ENCODE measurements at places on chromosomes 16 and 17. TPM values are rescaled to one million over a fixed set of nuclear protein-coding genes. Genes with fewer than 3 reads are reported as not detected.

GRCh38 chr17:60164697-60165096 is 14.9 kb downstream of the CA4 start:
- no peaks in the 10 kb centered on the region for H3K36me3 ChIP-seq
- DNase-seq = peak; percentile 46
- no peaks in the 10 kb centered on the region for H3K4me1 ChIP-seq

GRCh38 chr16:82024316-82024715 is 10.7 kb upstream of the HSD17B2 start:
- H3K27me3 ChIP-seq = peaks cover 15% of the 10 kb centered on the region
- no peaks in the 10 kb centered on the region for H3K36me3 ChIP-seq
- no peak overlapping the region for H3K4me3 ChIP-seq

GRCh38 chr17:82276938-82277337 is 3.4 kb upstream of the CSNK1D start:
- H3K27ac ChIP-seq = no peak overlapping the region
- DNase-seq = no peak
- H3K4me3 ChIP-seq = no peak overlapping the region
- no peaks in the 10 kb centered on the region for H3K27me3 ChIP-seq
- peaks cover 3% of the 10 kb centered on the region for H3K36me3 ChIP-seq

GRCh38 chr17:29138184-29138955 is 41.8 kb downstream of the MYO18A start:
- no peaks in the 10 kb centered on the region for H3K4me1 ChIP-seq
- H3K27ac ChIP-seq = no peak overlapping the region
- H3K27me3 ChIP-seq = no peaks in the 10 kb centered on the region

DNA sequence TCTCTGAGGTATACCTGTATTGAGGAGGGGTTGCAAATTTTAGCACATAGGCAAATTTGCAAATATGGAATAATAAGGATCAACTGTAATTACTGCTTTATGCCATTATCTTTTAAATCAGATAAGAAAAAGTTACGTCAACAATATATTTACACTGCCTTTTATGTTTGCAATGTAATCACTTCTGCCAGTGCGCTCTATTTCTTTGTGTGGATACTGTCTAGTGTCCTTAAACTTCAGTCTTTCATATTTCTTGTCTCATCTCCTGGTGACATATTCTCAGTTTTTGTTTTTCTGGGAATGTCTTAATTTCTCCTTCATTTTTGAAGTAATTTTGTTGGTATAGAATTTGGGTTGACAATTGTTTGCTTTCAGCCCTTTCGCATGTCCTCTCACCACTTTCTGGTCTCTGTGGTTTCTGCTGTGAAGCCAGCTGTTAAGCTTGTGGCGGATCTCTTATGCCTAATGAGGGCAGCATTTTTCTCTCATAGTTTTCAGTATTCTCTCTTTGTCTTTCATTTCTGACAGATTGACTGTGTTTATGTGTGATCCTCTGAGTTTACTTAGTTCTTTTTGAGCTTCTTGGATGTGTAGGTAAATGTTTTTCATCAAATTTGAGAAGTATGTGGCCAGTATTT is 37.6 kb upstream of the ABCC11 start:
- no peak for DNase-seq
- no peaks in the 10 kb centered on the region for H3K4me1 ChIP-seq
- no peaks in the 10 kb centered on the region for H3K27me3 ChIP-seq
- no peak overlapping the region for H3K27ac ChIP-seq

FZD2 gene
- total RNA-seq = 42.1 TPM

GRCh38 chr17:42019509-42020404 is at the start of gene NKIRAS2:
NKIRAS2 (plus strand) TSS chr17:42020090; CDS start chr17:42021578, 1,488 bp downstream.
- H3K36me3 ChIP-seq = peaks cover 39% of the 10 kb centered on the region
- peak within 1 kb of the TSS; percentile 42 for H3K27ac ChIP-seq
- H3K4me3 ChIP-seq = peak within 1 kb of the TSS; percentile 92
- peak; percentile 99 for DNase-seq

DNA sequence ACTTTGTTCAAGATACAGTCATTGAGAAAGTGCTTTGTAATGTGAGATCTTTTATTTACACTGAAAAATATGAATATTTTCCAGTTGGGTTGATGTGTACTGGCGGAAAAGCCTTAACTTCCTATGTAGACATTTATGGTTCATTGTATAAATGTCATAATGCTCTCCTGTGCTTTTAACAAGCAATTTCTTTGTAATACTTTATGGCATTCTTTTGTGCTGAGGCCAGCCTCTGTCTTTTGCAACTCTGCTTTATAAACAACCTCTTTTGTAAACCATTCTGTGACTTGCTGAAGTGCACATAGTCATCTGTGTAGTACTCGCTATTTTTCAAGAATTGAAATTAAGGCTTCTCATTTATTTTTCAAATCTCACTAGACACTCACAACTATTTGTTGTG is 291.2 kb downstream of the CDH11 start:
- H3K4me1 ChIP-seq = no peaks in the 10 kb centered on the region
- H3K27me3 ChIP-seq = no peaks in the 10 kb centered on the region
- H3K27ac ChIP-seq = no peak overlapping the region
- no peaks in the 10 kb centered on the region for H3K36me3 ChIP-seq
- DNase-seq = no peak

DNA sequence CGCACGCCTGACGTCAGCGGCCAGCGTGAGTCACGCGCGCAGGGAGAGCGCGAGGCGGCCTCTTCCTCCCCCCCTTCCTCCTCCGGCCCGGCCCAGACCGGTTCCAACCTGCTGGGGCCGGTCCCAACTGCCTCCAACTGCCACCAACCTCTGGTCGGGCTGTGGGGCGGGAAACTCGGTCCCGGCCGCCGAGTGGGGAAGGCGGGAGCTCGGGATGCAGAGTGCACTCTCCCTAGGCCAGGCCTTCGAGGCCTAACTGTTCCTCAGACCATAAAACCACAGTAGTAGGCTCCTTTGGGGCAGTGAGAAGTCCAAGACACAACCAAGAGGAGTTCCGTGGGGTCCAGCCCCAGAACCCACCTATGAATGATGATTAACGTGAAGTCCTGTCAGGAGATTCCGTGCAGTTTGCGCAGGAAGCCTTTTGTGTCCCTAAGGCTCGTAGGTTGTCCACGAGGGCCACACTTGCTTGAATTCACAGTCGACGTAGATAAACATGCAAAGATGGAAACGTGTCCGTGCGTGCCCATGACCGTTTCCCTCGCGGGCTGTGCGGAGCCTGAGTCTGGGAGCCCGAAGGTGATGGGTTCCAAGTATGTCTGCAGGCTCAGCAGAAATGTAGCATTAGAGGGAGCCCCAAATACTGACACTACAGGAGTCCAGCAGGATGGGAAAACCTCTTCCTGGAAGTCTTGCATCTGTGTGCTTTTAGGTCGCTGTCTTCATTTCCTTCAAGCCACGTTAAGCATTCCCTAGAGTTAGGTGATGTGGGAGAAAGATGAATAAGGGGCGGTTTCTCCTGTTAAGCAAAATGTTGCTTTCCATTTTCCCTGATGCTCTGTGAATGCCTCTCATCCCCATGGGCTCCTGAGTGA is 647 bp downstream of the UNK start:
- no peaks in the 10 kb centered on the region for H3K36me3 ChIP-seq
- H3K27ac ChIP-seq = peak overlapping the region; percentile 95
- H3K27me3 ChIP-seq = no peaks in the 10 kb centered on the region

DNA sequence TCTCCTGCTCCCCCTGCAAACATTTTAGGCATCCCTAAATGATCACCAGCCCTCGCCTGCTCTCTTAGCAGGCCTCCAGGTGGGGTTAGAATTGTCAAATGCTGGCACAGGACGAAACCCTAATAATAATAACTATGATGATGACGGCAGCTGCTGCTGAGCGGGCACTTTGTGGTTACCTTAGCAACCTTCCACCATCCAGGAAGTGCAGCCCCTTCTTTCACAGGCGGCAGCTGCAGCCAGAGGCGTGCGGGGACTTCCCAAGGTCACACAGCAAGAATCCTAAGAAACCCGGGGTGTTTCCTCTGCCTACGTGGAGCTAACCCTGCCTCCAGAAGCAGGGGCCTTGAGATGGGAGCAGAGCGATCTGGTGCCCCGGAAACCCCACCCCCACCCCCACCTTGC is 22.4 kb upstream of the EIF1 start:
- peaks cover 23% of the 10 kb centered on the region for H3K27me3 ChIP-seq
- DNase-seq = no peak
- H3K27ac ChIP-seq = peak overlapping the region; percentile 53

CMTM1 gene
- total RNA-seq = 3.3 TPM

DNA sequence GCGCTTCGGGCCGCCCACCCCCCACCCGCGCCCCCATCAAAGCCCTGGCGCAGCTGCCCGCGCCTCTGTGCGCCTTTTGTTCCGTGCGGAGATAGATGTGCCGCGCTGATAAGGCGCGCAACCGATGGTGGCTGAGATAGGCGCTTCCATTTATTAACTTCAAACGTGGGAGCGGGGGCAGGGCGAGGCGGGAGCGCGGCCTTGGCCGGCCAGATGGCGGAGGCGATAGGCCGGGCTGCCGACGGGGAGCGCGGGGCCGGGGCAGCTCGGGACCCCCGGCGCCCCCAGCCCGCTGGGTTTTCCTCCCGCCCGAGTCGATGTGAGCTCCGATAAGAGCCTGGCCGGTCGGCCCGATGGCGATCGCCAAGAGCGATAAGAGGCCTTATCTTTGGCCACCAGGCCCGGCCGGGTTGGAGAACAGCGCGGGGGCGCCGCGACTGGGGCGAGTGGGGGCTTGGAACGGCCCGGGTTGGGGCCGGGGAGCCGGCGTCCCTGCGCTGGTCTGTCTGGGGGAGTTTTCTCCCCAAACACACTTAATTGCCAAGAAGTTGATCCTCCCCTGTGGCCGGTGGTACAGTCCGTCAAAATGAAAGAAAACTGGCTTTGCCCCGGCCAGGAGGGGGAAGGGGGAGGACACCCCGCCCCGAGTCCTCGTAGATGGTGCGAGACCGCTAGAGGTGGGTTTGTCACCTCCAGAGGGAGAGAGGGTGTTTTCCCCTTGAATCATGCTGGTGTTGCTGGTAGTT is 2.7 kb downstream of the ZFPM1 start:
- peak overlapping the region; percentile 66 for H3K4me3 ChIP-seq
- peak; percentile 82 for DNase-seq
- peaks cover 14% of the 10 kb centered on the region for H3K27me3 ChIP-seq
- H3K36me3 ChIP-seq = no peaks in the 10 kb centered on the region
- peaks cover 7% of the 10 kb centered on the region for H3K4me1 ChIP-seq
- H3K27ac ChIP-seq = no peak overlapping the region

- peak; percentile 87 for DNase-seq
- no peak overlapping the region for H3K4me3 ChIP-seq
- no peaks in the 10 kb centered on the region for H3K4me1 ChIP-seq
Measured at GRCh38 chr17:77503916-77504651, 363.3 kb downstream of the SEC14L1 start.

- peaks cover 4% of the 10 kb centered on the region for H3K4me1 ChIP-seq
- DNase-seq = peak; percentile 89
- H3K27ac ChIP-seq = no peak overlapping the region
- peak overlapping the region; percentile 81 for H3K4me3 ChIP-seq
- H3K36me3 ChIP-seq = peaks cover 4% of the 10 kb centered on the region
Measured at GRCh38 chr17:64781014-64781756, 119.1 kb upstream of the SMURF2 start.

KRT24 gene
- total RNA-seq = not detected

GRCh38 chr17:65470783-65471182 is 90.7 kb downstream of the AXIN2 start:
- H3K27me3 ChIP-seq = no peaks in the 10 kb centered on the region
- no peaks in the 10 kb centered on the region for H3K36me3 ChIP-seq
- no peak overlapping the region for H3K27ac ChIP-seq
- H3K4me1 ChIP-seq = peaks cover 3% of the 10 kb centered on the region

DNA sequence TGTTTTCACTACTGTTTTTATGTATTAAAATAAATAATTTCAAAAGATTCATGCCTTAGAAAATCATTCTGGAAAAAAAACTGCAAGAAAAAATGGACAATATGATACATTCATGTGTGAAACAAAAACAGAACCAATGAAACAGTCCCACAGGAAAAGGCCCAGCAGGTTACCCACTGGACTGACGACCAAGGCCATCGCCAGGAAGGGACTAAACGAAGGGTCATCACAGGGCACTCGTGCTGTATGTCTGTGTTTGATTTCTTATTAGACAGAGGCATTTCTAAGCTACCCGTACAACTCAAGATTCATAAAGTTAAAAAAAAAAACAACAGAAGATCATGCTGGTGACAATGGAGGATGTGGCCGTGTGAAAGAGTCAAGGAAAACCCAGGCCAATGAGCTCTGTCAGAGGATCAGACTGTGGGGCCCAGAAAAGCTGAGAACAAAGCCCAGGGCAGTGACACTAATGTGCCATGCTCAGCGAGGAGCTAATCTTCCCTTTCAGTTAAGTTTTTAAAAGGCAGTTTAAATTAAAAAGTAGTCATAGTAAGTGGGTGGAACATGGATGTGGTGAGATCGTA is 31.8 kb downstream of the NSMCE1 start:
- no peaks in the 10 kb centered on the region for H3K4me1 ChIP-seq
- no peak overlapping the region for H3K4me3 ChIP-seq
- no peaks in the 10 kb centered on the region for H3K27me3 ChIP-seq
- H3K27ac ChIP-seq = peak overlapping the region; percentile 52

TXNL4B gene
- 12.4 TPM for total RNA-seq

CES3 gene
- total RNA-seq = 2.7 TPM

SLC5A10 gene
- 0.29 TPM for total RNA-seq

BICDL2 gene
- 5.9 TPM for total RNA-seq

SKAP1 gene
- not detected for total RNA-seq

CCL1 gene
- not detected for total RNA-seq

DNA sequence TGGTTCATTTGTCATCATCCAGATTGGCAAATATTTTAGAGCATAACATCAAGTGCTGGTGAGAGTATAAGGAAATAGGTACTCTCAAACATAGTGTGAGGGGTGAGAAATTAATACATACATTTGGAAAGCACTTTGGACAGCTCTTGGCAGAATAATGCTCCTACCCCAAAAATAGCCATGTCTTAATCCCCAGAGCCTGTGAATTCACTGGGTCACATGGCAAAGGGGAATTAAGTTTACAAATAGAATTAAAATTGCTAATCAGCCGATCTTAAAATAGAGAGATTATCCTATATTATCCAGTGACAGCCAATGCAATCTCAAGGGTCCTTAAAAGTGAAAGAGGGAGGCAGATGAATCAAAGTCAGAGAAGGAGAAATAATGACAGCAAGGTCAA is 38.8 kb upstream of the ANKFN1 start:
- no peak overlapping the region for H3K4me3 ChIP-seq
- H3K27me3 ChIP-seq = no peaks in the 10 kb centered on the region
- no peak for DNase-seq
- H3K27ac ChIP-seq = no peak overlapping the region

CHRNE gene
- 1.2 TPM for total RNA-seq

GRCh38 chr17:17752821-17753321 is 71.6 kb downstream of the RAI1 start:
- H3K4me1 ChIP-seq = peaks cover 6% of the 10 kb centered on the region
- peaks cover 17% of the 10 kb centered on the region for H3K36me3 ChIP-seq
- peak overlapping the region; percentile 93 for H3K27ac ChIP-seq
- H3K4me3 ChIP-seq = peak overlapping the region; percentile 70
- no peaks in the 10 kb centered on the region for H3K27me3 ChIP-seq
- DNase-seq = peak; percentile 82
